ENCODE measurements at places on chromosomes 5 and 9.

DNA sequence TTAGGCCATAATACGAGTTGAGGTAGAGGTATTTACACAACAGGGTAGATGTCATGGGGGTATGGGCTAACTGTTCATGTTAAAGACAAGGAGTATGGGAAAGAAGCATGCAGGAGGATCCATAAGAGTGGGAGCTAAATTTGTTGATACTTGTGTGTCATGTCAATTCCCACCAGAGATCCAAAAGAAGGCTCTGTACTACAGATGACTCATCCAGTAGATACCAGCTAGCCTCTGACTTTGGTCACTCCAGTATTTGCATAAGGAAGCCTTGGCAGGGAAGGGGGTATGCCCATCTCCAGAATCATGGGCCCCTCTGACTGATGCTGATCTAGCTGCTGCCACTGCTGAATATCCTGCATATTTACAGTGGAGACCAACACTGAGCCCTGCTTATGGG lies 743.7 kb upstream of the GRAMD2B start:
- no peak for DNase-seq

DNA sequence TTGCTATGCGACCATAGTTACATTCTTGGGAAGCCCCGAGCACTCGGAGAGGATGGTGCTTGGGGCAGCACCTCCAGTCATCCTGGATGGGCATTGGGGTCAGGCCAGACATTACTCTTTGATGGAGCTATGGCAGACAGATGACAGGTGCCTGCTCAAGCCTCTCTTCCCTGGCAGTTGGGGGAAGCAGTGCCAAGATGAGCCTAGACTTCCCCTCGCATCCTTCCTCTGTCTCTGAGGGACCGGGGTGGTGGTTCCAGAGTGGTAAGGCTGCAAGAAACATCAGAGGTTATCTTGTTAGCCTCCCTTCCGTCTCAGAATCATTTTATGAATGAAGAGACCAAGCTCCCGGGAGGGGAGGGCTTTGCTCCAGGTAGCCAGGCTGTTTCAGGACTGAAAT lies 2.8 kb upstream of the HMCN2 start:
- no peak for DNase-seq

- no peak for DNase-seq
These were observed 74.4 kb downstream of the FGF18 start for GRCh38 chr5:171493646-171494393.

- DNase-seq, result no peak
These were observed 89.9 kb downstream of the CTNND2 start for GRCh38 chr5:11814373-11814772.

GRCh38 chr5:175059687-175060211 lies 335.4 kb downstream of the MSX2 start:
- no peak for DNase-seq

DNA sequence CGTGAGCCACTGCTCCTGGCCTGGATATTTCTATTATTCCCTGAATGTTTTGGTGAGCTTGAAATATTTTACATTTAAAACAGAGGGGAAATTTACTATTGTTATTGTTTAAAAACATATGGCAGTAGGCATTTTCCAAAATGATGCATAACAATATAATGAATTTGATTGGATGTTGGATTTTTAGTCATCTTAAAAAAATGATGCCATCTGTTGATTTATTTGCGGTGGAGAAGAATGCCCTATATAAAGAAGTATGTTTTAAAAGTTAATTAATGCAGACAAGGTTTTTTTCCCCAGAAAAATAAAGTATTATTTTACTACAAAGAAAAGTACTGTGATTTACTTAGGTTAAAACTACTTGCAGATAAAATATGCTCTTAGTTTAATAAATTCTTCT lies 33.4 kb upstream of the ARRDC3 start:
- no peak for DNase-seq

- DNase-seq, result no peak
These were observed 40.1 kb upstream of the PLPP6 start for GRCh38 chr9:4622016-4622415.

- DNase-seq, result no peak
These were observed 146.5 kb downstream of the PPP2R2B start for GRCh38 chr5:146731909-146732659.

GRCh38 chr9:132430998-132431397 lies 21.0 kb downstream of the CFAP77 start:
- DNase-seq, result no peak

- DNase-seq, result no peak
These were observed 243.9 kb downstream of the IRX2 start for GRCh38 chr5:2507611-2508010.

GRCh38 chr5:36982146-36982545 lies 105.6 kb downstream of the NIPBL start:
- DNase-seq, result no peak

- DNase-seq, result no peak
These were observed 131.8 kb downstream of the ROR2 start for GRCh38 chr9:91818225-91818585.

DNA sequence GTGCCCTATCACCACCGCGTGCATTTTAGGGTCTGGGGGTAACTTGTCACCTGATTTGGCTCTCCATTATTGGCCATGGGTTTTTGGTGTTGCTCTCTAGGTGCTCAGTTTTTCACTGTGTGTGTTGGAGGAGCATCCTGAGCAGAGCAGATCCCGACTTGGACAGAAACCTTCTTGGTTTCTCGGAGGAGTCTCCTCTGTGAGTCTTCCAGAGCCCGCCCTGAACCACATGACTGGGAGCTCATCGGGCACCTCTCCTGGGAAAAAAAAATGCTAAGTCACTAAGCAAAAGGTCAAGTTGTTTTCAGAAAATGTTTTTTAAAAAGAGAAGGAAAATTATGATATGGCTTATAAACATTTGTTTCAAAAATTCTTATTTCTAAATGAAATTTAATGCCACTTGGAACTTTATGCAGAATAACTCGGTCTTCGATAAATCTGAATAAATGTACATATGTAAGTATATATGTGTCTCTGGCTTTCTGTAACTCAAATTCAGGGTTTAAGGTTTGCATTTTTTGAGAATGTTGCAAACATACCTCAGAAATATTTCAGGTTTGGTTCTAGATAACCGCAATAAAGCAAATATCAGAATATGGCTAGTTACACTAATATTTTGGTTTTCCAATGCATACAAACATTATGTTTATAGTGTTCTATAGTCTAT lies 255.2 kb downstream of the AUH start:
- DNase-seq, result no peak

- DNase-seq, result no peak
These were observed 8.4 kb downstream of the EEIG1 start for GRCh38 chr9:127972236-127972871.

DNA sequence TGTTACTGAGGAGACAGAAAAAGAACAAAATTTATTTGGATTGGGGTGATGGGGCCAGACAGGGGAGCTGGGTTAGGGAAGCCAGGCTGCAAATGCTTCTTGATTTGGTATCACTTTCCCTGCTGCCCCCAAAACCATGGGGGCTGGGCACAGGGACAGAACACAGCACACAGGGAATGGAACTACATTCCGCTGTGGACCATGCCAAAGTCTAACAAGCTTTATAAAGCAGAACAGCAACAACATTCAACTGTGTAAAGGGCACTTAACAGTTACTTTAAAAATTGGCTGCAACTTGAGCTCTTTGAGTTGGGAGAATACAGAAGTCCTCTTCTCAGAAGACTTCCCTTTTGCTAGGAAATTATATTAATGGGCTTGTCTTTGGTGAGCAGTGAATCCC lies 23.8 kb downstream of the C5orf58 start:
- no peak for DNase-seq

DNA sequence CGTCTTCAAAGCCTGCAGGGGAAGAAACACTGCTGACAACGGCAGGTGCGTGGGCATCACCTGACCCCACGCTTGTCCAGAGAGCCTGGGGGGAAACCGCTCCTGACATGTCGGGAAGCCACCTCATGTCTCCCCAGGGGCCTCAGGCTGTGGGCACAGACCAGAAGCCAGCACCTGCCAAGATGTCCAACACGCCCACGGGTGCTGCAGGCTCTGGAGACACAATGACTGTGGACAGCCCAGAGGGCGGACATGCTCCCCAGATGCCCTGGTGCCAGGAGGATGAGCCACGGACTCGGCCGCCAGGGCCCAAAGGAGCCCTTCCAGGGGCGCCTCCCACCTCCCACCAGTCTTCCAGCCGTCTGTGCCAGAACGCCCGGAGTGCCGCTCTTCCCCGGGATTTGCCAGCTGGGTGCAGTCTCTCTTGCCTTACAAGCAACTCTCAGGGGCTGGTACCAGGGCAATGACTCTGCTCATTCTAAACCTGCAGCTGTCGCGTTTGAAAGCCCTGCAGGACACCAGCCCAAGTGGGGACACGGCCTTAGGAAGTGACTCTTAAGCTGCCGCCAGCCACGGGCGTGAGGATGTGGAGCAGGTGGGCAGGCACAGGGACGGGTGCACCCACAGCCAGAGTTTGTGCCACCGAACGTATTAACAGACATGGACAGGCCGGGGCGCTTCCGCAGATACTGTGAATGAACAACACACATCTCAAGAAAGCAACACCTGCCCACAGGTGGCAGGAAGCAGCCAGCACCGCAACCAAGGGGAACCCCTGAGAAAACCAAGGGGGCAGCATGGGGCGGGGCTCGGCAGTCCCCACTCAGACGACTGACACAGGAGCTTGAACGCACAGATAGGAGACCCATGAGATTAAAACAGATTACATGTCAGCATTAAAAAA lies 6.8 kb upstream of the LHX3 start:
- no peak for DNase-seq

- no peak for DNase-seq
These were observed 415.1 kb downstream of the MLLT3 start for GRCh38 chr9:20207176-20207575.

GRCh38 chr5:59856358-59856757 lies 37.2 kb downstream of the PDE4D start:
- no peak for DNase-seq

DNA sequence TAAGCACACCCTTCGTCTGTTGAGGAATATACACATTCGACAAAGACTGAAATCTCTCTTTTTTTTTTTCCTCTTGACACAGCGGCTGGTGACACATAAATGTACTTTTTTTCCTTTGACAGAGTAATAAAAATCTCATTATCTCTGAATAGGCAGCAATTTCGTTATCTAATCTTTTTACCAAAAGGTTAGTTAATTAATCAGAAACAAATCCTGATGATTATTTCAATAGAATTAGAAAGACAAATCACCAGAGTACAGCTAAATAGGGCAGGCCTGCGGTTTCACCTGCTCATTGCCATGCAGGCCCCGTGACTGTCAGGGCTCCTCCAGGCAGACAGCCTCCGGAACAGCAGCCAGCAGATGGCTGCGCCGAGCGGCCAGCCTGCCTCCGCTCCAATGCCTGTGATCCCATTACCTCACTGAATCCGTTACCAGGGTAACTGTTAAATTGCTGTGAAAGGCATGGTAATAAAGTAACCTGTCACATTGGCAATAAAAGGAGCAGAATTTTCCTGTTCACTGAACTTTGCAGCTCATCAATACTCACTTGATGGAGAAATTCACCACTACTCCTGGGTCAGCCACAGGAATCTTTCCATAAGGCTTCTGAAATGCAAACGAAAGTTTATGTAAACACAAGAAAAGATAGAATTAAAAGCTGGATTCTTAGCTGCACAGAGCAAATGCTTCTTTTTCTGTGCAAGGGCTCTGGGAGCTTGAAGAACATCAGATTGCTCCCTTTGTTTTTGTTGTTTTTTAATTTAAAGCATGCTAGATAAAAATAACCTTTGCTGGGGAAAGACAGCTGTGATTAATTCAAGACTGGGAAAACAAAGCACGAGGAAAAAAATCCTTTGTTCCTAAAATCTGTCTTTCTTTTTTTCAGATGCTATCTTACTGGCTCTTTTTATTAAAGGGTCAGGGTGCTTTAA lies 666.4 kb upstream of the ZNF608 start:
- DNase-seq, result no peak

GRCh38 chr5:139266236-139266635 lies 27.3 kb upstream of the MATR3 start:
- DNase-seq, result no peak

Data from CD4-positive, alpha-beta T cell treated with Interleukin-2 at 100 ng/mL for 4 hours (primary cell).